Lower lobe of right lung (tissue), 2 donors: ENCODE measurements at places on chromosomes 2 and 18. TPM values are rescaled to one million over a fixed set of nuclear protein-coding genes. Genes with fewer than 3 reads are reported as not detected.
A peak's percentile ranks its signal among the peaks of the same experiment; 100 is the strongest.

DNA sequence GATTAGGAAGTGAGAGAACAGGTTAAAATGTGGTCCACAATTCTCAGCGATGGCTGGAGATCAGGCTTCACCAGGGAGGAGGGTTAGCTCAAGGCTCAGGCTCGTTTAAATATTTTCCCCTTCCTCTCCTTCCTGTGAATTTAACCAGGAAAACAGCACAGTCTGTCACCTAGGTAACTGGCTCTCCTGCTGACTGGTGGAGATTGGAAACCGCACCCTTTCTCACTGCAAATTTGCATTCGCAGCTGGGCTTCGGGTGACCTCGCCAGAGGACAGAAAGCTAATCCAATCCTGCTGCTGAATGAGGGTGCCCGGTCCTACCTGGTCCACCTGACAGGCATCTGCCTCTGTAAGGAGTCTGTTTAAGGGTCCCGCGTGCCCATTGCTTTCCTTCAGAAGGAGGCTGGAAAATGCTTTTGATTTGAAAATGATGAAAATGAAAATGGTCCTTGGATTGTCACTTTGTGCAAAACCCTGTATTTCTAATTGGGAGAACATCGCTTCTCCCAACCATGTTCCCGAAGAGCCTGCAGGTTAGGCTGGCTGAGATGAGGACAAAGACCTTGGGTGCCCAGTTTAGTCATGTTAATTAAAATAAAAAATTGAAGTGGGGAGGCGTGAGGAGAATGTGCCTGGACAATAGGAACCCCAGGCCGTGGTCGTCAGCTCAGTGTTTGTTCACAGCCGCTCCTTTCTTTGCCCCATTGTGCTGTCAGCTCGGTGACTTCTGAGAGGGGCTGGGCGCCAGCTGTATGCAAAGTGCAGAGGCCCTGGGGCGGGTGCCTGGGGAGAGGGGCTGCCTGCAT is 43.4 kb upstream of the MTCL1 start:
- no peak overlapping the region for H3K4me3 ChIP-seq
- H3K4me1 ChIP-seq: no peaks in the 10 kb centered on the region
- no peaks in the 10 kb centered on the region for H3K36me3 ChIP-seq
- DNase-seq: no peak
- H3K27ac ChIP-seq: no peak overlapping the region

- DNase-seq: no peak
- H3K36me3 ChIP-seq: no peaks in the 10 kb centered on the region
- no peaks in the 10 kb centered on the region for H3K4me1 ChIP-seq
- no peak overlapping the region for H3K27ac ChIP-seq
Observed at GRCh38 chr2:99841749-99842148, 300.6 kb downstream of the AFF3 start.

GRCh38 chr2:11406958-11407381 is 59.0 kb downstream of the E2F6 start:
- no peaks in the 10 kb centered on the region for H3K36me3 ChIP-seq
- no peaks in the 10 kb centered on the region for H3K27me3 ChIP-seq
- H3K27ac ChIP-seq: peak overlapping the region; percentile 54

- H3K27me3 ChIP-seq: no peaks in the 10 kb centered on the region
- H3K4me1 ChIP-seq: no peaks in the 10 kb centered on the region
- DNase-seq: no peak
Observed at GRCh38 chr2:175457895-175458448, 276.5 kb upstream of the ATP5MC3 start.

GRCh38 chr2:237876061-237876526 is 16.7 kb downstream of the RAMP1 start:
- H3K4me3 ChIP-seq: no peak overlapping the region
- no peak overlapping the region for H3K27ac ChIP-seq
- no peaks in the 10 kb centered on the region for H3K36me3 ChIP-seq
- no peaks in the 10 kb centered on the region for H3K4me1 ChIP-seq

- no peaks in the 10 kb centered on the region for H3K27me3 ChIP-seq
- H3K4me1 ChIP-seq: no peaks in the 10 kb centered on the region
- no peak for DNase-seq
- H3K27ac ChIP-seq: no peak overlapping the region
- H3K4me3 ChIP-seq: no peak overlapping the region
Observed at GRCh38 chr2:62029910-62030309, 124.4 kb downstream of the COMMD1 start.

- no peak overlapping the region for H3K27ac ChIP-seq
- no peaks in the 10 kb centered on the region for H3K27me3 ChIP-seq
- no peak overlapping the region for H3K4me3 ChIP-seq
- H3K4me1 ChIP-seq: no peaks in the 10 kb centered on the region
- H3K36me3 ChIP-seq: no peaks in the 10 kb centered on the region
Observed at GRCh38 chr2:236785611-236786057, 216.0 kb downstream of the ACKR3 start.

Gene EVA1A
- total RNA-seq: 31.7 TPM

Gene DPP10
- total RNA-seq: 0.80 TPM

Gene DNER
- 1.2 TPM for total RNA-seq

Gene ESPNL
- 0.09 TPM for total RNA-seq

Gene SERPINB13
- total RNA-seq: not detected

Gene DQX1
- total RNA-seq: 0.44 TPM
